Breast epithelium (tissue), 4 donors: ENCODE measurements at places on chromosomes 3 and 15. TPM values are rescaled to one million over a fixed set of nuclear protein-coding genes. Genes with fewer than 3 reads are reported as not detected.

- no peak for DNase-seq
- no peaks in the 10 kb centered on the region for H3K36me3 ChIP-seq
- H3K4me1 ChIP-seq, result no peaks in the 10 kb centered on the region
- H3K27ac ChIP-seq, result no peak overlapping the region
Measured at GRCh38 chr3:78313332-78313731, 1273.4 kb downstream of the ROBO2 start.

GRCh38 chr3:69413551-69414207 is 27.8 kb upstream of the FRMD4B start:
- H3K4me1 ChIP-seq, result no peaks in the 10 kb centered on the region
- no peak for DNase-seq
- H3K36me3 ChIP-seq, result no peaks in the 10 kb centered on the region
- no peak overlapping the region for H3K4me3 ChIP-seq

DNA sequence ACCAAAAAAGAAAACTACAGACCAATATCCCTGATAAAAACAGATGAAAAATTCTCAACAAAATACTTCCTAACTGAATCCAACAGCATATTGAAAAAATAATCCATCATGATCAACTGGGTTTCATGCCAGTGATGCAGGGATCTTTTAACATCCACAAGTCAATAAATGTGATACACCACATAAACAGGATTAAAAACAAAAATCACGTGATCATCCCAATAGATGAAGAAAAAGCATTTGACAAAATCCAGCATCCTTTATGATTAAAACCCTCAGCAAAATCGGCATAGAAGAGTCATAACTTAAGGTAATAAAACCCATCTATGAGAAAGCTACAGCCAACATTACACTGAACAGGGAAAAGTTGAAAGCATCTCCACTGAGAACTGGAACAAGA is 107.5 kb downstream of the DCLK3 start:
- no peaks in the 10 kb centered on the region for H3K27me3 ChIP-seq
- DNase-seq, result no peak
- no peak overlapping the region for H3K27ac ChIP-seq
- H3K4me3 ChIP-seq, result no peak overlapping the region

DNA sequence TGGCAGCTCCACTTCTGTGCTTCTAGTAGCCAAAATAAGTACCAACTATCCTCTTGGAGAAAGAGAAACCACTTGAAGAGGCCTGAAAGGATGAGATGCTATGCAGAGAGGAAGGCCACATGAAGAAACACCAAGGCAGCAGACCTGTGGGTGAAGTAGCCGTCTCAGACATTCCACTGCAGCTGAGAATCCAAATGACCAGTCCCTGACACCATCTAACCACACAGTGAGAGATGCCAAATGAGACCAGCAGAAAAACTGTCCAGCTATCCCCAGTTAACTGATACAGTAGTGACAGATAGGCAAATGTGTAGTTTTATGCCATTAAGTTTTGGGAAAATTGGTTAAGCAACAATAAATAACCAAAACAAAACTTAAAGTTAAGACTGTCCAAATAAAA is 47.9 kb upstream of the ZSCAN2 start:
- H3K36me3 ChIP-seq, result no peaks in the 10 kb centered on the region
- H3K4me1 ChIP-seq, result no peaks in the 10 kb centered on the region
- no peak overlapping the region for H3K4me3 ChIP-seq
- no peak for DNase-seq

- H3K4me1 ChIP-seq, result no peaks in the 10 kb centered on the region
- no peaks in the 10 kb centered on the region for H3K36me3 ChIP-seq
- no peak overlapping the region for H3K27ac ChIP-seq
- no peak overlapping the region for H3K4me3 ChIP-seq
- no peaks in the 10 kb centered on the region for H3K27me3 ChIP-seq
Measured at GRCh38 chr3:189204167-189204866, 32.5 kb downstream of the TPRG1 start.

DNA sequence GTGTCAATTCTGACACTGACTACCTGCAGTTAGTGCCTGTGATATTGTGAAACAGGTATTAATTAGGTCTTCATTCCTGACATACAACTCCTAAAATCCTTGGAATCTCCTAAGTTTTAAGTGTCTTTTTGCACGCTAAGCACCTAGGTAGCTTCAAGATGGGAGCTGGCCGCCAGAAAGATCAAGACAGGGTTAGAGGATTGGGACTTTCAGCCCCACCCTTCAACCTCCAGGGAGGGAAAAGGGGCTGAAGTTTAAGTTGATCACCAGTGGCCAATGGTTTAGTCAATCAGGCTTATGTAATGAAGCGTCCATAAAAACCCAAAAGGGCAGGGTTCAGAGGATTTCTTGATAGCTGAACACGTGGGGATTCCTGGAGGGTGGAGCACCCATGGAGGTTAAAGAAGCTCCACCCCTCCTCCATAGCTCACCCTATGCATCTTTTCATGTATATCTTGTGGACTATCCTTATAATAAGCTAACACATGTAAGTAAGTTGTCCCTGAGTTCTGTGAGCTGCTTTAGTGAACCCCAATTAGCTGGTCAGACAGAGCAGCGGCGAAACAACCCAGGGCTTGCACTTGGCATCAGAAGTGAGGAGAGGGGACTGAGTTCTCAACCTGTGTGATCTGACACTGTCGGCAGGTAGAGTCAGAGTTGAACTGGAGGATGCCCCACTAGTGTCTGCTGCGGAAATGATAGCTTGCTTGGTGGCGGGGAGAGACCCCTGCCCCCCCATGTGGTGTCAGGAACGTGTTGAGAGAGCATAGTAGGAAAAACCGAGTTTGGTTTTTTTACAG is 12.8 kb upstream of the SRP14 start:
- no peaks in the 10 kb centered on the region for H3K27me3 ChIP-seq
- no peaks in the 10 kb centered on the region for H3K4me1 ChIP-seq
- H3K27ac ChIP-seq, result no peak overlapping the region
- H3K36me3 ChIP-seq, result no peaks in the 10 kb centered on the region
- DNase-seq, result peak; percentile 8

GRCh38 chr15:31540633-31541032 is 214.0 kb downstream of the KLF13 start:
- H3K4me1 ChIP-seq, result no peaks in the 10 kb centered on the region
- H3K27ac ChIP-seq, result no peak overlapping the region
- DNase-seq, result no peak
- H3K4me3 ChIP-seq, result no peak overlapping the region
- H3K36me3 ChIP-seq, result no peaks in the 10 kb centered on the region

- H3K4me3 ChIP-seq, result no peak overlapping the region
- no peaks in the 10 kb centered on the region for H3K4me1 ChIP-seq
- H3K27ac ChIP-seq, result no peak overlapping the region
- no peaks in the 10 kb centered on the region for H3K36me3 ChIP-seq
Measured at GRCh38 chr3:9180764-9181117, 68.7 kb downstream of the SRGAP3 start.

DNA sequence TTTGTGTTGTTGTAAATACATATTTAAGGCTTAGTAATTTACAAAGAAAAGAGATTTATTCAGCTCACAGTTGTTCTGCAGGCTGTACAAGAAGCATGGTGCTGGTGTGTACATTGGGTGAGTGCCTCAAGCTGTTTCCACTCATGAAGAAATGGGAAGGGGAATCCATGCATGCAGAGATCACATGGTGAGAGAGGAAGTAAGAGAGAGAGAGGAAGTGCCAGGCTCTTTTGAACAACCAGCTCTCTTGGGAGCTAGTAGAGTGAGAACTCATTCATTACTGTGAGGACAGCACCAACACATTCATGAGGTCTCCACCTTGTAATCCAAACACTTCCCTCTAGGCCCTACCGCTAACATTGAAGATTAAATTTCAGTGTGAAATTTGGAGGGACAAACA is 909.2 kb downstream of the NSUN3 start:
- no peaks in the 10 kb centered on the region for H3K36me3 ChIP-seq
- H3K27ac ChIP-seq, result no peak overlapping the region
- no peaks in the 10 kb centered on the region for H3K4me1 ChIP-seq
- no peak for DNase-seq
- H3K4me3 ChIP-seq, result no peak overlapping the region

- H3K4me1 ChIP-seq, result no peaks in the 10 kb centered on the region
- H3K36me3 ChIP-seq, result no peaks in the 10 kb centered on the region
- H3K27me3 ChIP-seq, result no peaks in the 10 kb centered on the region
- H3K4me3 ChIP-seq, result no peak overlapping the region
- no peak overlapping the region for H3K27ac ChIP-seq
Measured at GRCh38 chr15:78662028-78662427, 21.0 kb upstream of the CHRNB4 start.

DNA sequence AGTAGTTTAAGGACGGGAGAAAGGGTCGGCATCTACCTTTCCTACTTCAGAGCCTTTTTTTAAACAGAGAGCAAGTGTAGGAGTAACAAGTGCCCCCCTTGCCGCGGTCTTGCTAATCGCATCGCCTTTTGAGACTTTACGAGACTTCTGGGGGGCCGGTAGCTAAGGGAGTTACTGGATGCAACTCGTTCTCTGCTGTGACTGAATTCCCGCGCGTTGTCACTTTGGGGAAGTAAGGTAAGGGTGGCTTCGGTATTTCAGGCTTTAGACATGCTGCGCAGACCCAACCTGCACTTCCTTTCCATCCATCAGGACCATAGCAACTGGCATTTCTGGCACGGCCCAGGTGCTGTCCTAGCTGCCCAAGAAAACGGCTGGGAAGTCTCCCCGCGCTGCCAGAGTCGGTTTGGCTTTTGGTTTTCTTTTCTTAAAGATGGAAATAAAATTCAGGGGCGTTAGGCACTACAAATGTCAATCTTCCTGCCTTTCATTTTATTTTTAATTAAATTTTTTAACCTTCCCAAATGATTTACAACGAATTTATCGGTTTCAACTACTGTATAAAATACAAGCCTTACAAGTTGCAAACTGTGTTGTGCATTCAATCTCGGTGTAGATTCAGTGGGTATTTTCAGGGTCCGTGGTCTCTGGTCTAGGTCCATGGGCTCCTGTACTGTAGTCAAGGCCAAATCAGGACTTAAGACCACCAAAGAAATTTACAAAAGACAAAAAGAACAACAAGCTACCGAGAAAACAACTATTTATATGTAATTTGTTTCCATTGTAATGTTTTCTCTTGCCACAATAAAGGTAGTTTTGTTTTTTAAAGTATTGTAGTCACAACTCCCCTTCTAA is 3.5 kb downstream of the MECOM start:
- DNase-seq, result no peak
- H3K4me1 ChIP-seq, result no peaks in the 10 kb centered on the region
- no peaks in the 10 kb centered on the region for H3K36me3 ChIP-seq
- no peaks in the 10 kb centered on the region for H3K27me3 ChIP-seq

DNA sequence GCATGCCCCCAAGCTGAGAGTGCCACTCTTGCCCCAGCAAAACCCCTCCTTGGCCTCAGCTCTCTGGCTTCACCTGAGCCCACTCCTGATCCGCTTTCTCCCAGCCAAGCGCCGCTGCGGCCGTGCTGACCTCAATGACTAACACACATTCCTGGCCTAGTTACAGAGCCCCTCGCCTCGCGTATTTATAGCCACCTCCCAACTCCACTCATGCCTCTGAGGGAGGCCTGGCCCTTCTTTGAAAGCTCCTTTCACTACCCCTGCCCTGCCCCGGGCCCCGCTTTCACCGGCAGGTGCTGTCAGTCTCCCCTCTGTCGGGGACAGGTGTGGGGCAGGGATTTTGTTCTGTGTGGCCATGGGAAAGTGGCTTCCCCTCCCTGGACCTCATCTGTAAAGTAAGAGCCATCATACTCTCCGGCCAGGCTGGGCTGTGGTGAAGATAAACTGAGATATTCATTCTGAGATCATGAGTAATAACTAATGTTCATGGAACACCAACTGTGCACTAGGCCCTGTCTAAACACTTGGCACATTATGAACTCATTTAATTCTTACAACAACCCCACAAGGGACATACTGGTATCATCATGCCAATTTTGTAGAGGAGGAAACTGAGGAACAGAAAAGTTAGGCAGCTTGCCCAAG is 13.2 kb upstream of the ATP2B2 start:
- H3K27me3 ChIP-seq, result no peaks in the 10 kb centered on the region
- DNase-seq, result peak; percentile 20
- no peak overlapping the region for H3K27ac ChIP-seq
- no peaks in the 10 kb centered on the region for H3K4me1 ChIP-seq

GRCh38 chr3:78978037-78978436 is 789.8 kb downstream of the ROBO1 start:
- no peak overlapping the region for H3K4me3 ChIP-seq
- no peaks in the 10 kb centered on the region for H3K36me3 ChIP-seq
- no peak overlapping the region for H3K27ac ChIP-seq
- no peaks in the 10 kb centered on the region for H3K27me3 ChIP-seq
- H3K4me1 ChIP-seq, result no peaks in the 10 kb centered on the region

GRCh38 chr3:186109897-186110803 is 1.3 kb upstream of the ETV5 start:
- H3K4me3 ChIP-seq, result peak overlapping the region; percentile 80
- H3K36me3 ChIP-seq, result no peaks in the 10 kb centered on the region
- no peak for DNase-seq
- H3K27ac ChIP-seq, result peak overlapping the region; percentile 72
- peaks cover 8% of the 10 kb centered on the region for H3K4me1 ChIP-seq
- peaks cover 11% of the 10 kb centered on the region for H3K27me3 ChIP-seq

DNA sequence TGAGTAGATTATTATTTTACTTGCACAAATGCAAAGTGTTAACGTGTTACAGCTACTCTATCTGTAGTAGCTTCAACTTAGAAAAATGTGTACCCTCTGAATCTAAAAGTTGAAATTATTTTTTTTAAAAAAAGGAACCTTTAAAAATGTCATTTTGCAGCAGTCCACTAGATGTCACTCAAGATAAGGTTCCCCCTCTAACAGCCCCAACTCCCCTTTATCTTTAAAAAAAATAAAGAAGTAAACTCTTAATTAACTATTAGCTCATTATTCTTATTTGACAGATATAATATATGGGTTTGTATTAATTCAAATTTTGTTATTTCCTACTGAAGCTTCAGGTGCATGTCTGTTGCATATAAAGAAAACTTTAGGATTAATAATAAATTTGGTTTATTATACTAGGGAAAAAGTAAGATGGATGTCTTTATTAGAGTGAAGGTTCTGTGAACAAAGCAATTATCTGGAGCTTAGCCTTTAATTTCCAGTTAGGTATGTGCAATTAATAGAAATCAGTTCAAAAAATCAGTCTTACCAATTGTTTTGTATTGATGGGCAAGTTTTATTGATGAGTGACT is 288.5 kb downstream of the VGLL3 start:
- H3K36me3 ChIP-seq, result no peaks in the 10 kb centered on the region
- no peak overlapping the region for H3K4me3 ChIP-seq
- no peak for DNase-seq
- no peaks in the 10 kb centered on the region for H3K4me1 ChIP-seq
- H3K27ac ChIP-seq, result no peak overlapping the region

GRCh38 chr15:91456251-91456718 is 356.2 kb downstream of the SV2B start:
- H3K4me1 ChIP-seq, result no peaks in the 10 kb centered on the region
- H3K4me3 ChIP-seq, result no peak overlapping the region
- peak; percentile 44 for DNase-seq
- no peaks in the 10 kb centered on the region for H3K36me3 ChIP-seq
- peak overlapping the region; percentile 45 for H3K27ac ChIP-seq

The ZDHHC19 gene
- total RNA-seq, result not detected

The CCDC50 gene
- total RNA-seq, result 101 TPM

The CACNA2D2 gene
- total RNA-seq, result 2.0 TPM

The KLHL25 gene
- total RNA-seq, result 10.9 TPM

The MORC1 gene
- not detected for total RNA-seq

The SAMMSON gene
- not detected for total RNA-seq
